ENCODE measurements at places on chromosomes 5 and 9.

- DNase-seq = peak; percentile 70
These were observed 124.6 kb upstream of the SARDH start for GRCh38 chr9:133862585-133863256.

GRCh38 chr5:133664422-133664821, 52.1 kb upstream of the FSTL4 start:
- no peak for DNase-seq

GRCh38 chr5:9543311-9543920, 2.5 kb downstream of the SEMA5A start:
- DNase-seq = no peak

- no peak for DNase-seq
These were observed 142.8 kb upstream of the IRX2 start for GRCh38 chr5:2894316-2894715.

- DNase-seq = no peak
These were observed 14.3 kb downstream of the CDC42SE2 start for GRCh38 chr5:131277875-131278740.

- DNase-seq = peak; percentile 82
These were observed 61.0 kb downstream of the IPPK start for GRCh38 chr9:92608909-92609445.

DNA sequence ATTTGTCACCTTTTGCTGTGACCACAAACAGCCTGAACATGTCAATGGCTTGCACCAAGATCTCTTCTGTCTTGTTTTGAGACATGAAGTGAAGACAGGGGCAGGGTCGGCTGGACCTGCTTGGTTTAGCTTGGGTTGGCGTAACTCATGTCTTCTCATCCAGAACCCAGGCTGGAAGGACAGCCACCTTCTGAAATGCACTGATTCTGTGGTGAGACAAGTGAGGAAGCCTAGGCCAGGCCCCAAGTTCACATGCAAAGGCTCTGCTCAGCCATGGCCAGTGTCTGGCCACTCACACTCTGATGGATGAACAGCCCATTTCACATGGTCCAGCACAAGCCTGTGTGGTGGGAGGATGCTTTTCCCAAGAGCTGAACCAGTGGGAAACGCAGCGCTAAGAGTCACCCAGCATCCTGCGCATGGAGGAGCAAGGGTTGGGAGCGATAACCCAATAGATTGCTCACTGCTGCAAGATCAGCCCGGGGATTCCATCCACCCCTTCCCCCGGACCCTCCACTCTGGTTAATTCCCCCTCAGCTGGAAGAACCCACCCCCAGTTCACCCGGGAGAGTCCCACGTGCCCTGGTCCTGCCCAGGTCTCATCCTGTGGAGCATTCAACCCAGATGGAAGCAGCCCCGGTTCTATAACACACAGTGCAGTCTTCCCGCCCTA, 16.2 kb upstream of the MED10 start:
- no peak for DNase-seq

DNA sequence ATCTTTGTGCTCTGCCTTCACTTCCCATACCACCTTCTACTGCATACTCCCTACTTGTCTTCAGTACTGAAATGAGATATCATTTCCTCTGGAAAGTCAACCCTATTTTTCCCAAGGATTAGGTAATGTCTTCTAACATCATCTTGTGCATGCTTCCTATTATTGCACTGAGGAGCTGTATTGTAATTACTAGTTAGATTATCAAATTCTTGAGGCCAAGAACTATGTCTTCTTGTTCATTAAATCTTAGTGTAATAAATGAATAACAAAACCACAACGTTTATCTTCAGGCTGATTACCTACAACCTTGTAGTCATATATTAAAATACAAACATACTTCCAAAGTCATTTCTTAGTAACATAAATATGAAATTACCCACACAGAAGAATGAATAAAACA, 87.9 kb upstream of the POU5F2 start:
- no peak for DNase-seq

GRCh38 chr5:87581661-87582060, 168.9 kb upstream of the CCNH start:
- no peak for DNase-seq
